Stimulated activated CD8-positive, alpha-beta memory T cell treated with anti-CD3 and anti-CD28 coated beads, Interleukin-4, amount 100 ng/mL, for 1 hour (primary cell): ENCODE measurements at places on chromosomes 2 and 18.

DNA sequence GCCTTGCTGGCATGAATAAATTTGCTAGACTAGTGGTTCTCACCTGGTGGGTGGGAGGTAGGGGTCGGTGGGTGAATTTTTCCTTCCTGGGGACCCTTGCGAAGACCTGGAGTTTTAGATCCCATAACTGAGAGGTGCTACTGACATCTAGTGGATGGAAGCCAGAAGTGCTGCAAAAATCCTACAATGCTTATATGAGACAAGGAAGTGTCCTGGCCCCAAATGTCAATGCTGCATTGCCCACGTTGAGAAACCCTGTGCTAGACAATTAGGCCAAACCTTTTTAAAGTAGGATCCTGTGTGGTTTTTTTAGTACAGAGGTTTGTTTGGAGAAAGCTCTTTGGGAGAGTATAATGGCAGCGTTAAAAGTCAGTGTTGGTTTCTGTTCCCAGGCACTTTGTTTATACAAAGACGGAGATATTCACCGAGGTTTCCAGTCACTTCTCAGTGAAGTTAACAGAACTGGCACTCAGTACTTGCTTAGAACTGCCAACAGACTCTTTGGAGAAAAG, 9.6 kb downstream of the SERPINB8 start:
- no peak for DNase-seq

DNA sequence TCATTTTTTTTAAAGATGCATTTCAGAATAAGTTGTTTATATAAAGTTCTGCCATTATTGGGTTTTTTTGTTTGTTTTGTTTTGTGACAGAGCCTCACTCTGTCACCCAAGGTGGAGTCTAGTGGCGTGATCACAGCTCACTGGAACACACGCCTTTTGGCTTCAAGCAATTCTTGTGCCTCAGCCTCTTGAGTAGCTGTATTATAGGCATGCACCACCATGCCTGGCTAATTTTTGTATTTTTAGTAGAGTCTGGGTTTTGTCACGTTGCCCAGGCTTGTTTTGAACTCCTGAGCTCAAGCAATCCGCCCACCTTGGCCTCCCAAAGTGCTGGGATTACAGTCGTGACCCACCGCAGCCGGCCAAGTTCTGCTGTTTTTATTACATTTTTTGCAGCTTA, 72.3 kb downstream of the R3HDM1 start:
- no peak for DNase-seq

DNA sequence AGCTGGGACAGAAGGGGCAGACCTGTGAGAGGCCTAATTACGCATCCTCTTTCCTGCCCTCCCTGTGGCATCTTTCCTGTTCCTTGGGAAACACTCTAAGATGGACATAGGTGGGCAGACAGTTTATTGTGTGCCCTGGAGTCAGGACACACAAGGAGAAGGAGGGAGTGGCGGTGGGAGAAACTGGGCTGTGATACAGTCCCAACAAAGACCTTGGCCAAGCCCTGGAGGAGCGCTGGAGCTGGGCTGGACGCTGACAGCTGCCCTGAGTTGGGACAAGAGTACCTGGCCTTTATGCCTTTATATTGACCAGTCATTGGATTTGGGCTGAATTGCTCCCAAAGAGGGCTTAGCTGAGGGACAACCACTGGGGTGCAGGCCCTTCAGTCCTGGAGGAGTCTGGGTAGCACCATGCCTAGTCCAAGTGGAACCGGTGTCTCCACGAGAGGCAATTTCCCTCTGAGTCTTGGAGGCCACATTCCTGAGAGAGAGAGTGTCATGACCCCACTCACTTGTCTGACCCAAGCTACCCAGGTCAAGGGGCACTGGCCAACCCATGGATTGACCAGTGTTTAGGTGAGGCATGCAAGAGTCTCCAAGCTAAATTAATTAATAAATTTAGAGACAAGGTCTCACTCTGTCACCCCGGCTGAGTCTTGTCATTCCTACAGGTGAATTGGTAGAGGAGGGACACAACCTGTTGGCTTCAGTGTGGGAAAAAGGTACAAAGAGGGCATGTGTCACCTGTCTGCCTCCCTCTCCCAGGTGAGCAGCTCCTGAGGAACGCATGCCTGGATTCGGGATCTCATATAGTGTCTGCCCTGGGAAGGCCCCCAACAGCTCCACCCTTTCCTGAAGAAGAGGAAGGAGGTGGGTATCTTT, 107.1 kb upstream of the ST3GAL5 start:
- DNase-seq: no peak

DNA sequence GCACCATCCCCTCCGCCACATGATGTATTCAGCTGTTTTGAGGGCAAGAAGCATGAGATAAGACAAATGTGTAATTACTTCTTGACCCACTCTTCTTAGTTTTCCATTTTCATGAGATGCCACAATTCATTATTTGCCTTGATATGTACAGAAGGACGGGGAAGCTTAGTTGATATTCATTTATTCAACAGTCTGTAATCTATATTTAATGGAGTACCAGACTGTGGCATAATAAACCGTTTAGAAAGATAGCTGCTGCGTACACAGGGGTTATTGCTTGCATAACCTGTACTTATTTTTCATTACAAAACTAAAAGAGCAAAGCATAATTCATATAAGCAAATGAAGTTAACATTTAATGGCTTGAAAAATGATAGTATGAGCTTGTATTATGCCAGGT, 466.4 kb upstream of the GYPC start:
- no peak for DNase-seq

GRCh38 chr18:63138436-63139340, 180.9 kb downstream of the BCL2 start:
- DNase-seq: no peak
